CD4-positive, CD25-positive, alpha-beta regulatory T cell (primary cell): ENCODE measurements at places on chromosomes 3 and 15. TPM values are rescaled to one million over a fixed set of nuclear protein-coding genes. Genes with fewer than 3 reads are reported as not detected.

SUSD5 gene
- 0.28 TPM for polyA plus RNA-seq

TRH gene
- not detected for polyA plus RNA-seq

ALPK3 gene
- polyA plus RNA-seq = not detected

ARHGEF3 gene
- 107 TPM for polyA plus RNA-seq

HEG1 gene
- 0.95 TPM for polyA plus RNA-seq

UNC13C gene
- polyA plus RNA-seq = not detected

TMEM212 gene
- not detected for polyA plus RNA-seq

CRTC3 gene
- polyA plus RNA-seq = 31.0 TPM

FBXO40 gene
- not detected for polyA plus RNA-seq

ZDHHC23 gene
- 0.49 TPM for polyA plus RNA-seq

TM4SF1 gene
- not detected for polyA plus RNA-seq

EFHB gene
- polyA plus RNA-seq = 0.26 TPM

IL17RE gene
- 0.31 TPM for polyA plus RNA-seq

CLDN18 gene
- polyA plus RNA-seq = not detected

GREM1 gene
- not detected for polyA plus RNA-seq

ARIH1 gene
- 22.8 TPM for polyA plus RNA-seq

EPB42 gene
- polyA plus RNA-seq = not detected

GABPB1 gene
- 38.3 TPM for polyA plus RNA-seq

PLCB2 gene
- polyA plus RNA-seq = 17.3 TPM

ZNF621 gene
- polyA plus RNA-seq = 3.4 TPM

P2RY12 gene
- not detected for polyA plus RNA-seq

CHRM5 gene
- polyA plus RNA-seq = not detected

LINGO1 gene
- not detected for polyA plus RNA-seq

ATP8B4 gene
- not detected for polyA plus RNA-seq

ASB14 gene
- polyA plus RNA-seq = 0.26 TPM

CIAO2A gene
- polyA plus RNA-seq = 109 TPM

PRR20G gene
- polyA plus RNA-seq = not detected

RARB gene
- 0.12 TPM for polyA plus RNA-seq

SPTSSB gene
- 0.29 TPM for polyA plus RNA-seq

CACNA1D gene
- polyA plus RNA-seq = 0.03 TPM

CCDC39 gene
- polyA plus RNA-seq = not detected

PIERCE2 gene
- polyA plus RNA-seq = not detected

SATB1 gene
- 75.9 TPM for polyA plus RNA-seq

SNRPA1 gene
- 69.9 TPM for polyA plus RNA-seq

PRTG gene
- polyA plus RNA-seq = not detected

CPLX3 gene
- not detected for polyA plus RNA-seq

ALDH1A2 gene
- polyA plus RNA-seq = not detected

SLC9C1 gene
- polyA plus RNA-seq = not detected

NBEAL2 gene
- 7.0 TPM for polyA plus RNA-seq

COL6A5 gene
- not detected for polyA plus RNA-seq

TMIE gene
- polyA plus RNA-seq = 0.60 TPM

XCR1 gene
- polyA plus RNA-seq = not detected

CADPS gene
- not detected for polyA plus RNA-seq

TEX9 gene
- 0.92 TPM for polyA plus RNA-seq

PRR23C gene
- not detected for polyA plus RNA-seq

GPR149 gene
- polyA plus RNA-seq = not detected
